B cell (primary cell): ENCODE measurements at places on chromosomes 11 and 22. TPM values are rescaled to one million over a fixed set of nuclear protein-coding genes. Genes with fewer than 3 reads are reported as not detected.

Gene GAS2
- 2.1 and 2.5 TPM in 2 replicates for polyA plus RNA-seq

DNA sequence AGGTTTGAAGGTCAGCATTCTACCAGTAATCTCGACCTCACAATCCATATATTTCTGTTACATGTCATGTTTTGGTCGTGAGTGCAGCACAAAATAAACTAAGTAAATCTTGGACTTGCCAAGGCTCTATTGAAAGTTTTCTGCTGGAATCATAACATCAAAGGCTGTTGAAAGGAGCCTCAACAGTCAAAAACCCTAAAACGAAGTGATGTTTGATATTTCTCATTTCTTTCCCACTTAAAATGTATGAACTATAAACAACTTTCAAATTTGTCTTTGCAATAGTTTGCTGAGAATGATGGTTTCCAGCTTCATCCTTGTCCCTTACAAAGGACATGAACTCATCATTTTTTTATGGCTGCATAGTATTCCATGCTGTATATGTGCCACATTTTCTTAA is 1118.5 kb downstream of the LRRC4C start:
- H3K4me1 ChIP-seq: no peaks in the 10 kb centered on the region
- no peak for DNase-seq
- no peaks in the 10 kb centered on the region for H3K36me3 ChIP-seq
- no peak overlapping the region for H3K4me3 ChIP-seq

GRCh38 chr11:128790196-128790595 is 76.9 kb downstream of the KCNJ1 start:
- H3K4me1 ChIP-seq: no peaks in the 10 kb centered on the region
- no peak overlapping the region for H3K4me3 ChIP-seq
- DNase-seq: no peak

Gene GCAT
- 0.15 TPM in 1 of 2 replicates, not detected in the other for polyA plus RNA-seq

DNA sequence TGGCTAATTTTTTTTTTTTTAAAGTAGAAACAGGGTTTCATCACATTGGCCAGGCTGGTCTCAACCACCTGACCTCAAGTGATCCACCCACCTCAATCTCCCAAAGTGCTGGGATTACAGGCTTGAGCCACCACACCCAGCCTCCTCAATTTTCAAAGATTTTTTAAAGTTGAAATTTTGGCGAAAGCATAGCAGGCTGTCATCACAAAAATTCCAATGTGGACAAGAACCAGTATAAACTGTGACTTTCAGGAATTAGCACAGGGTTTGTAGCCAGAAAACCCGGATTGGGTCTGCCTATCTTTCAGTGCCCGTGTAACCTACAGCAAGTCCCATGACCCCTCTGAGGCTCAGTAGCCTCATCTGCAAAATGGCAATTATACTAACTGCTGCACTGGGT is 80.2 kb downstream of the SGSM3 start:
- H3K4me3 ChIP-seq: peak overlapping the region; percentile 3
- H3K27me3 ChIP-seq: no peaks in the 10 kb centered on the region
- peaks cover 34% of the 10 kb centered on the region for H3K4me1 ChIP-seq
- peak overlapping the region; percentile 47 for H3K27ac ChIP-seq

Gene TPP1
- polyA plus RNA-seq: 118 and 133 TPM in 2 replicates

Gene SLC5A1
- polyA plus RNA-seq: not detected in 2 replicates

Gene NLRP6
- 0.92 and 1.4 TPM in 2 replicates for polyA plus RNA-seq

DNA sequence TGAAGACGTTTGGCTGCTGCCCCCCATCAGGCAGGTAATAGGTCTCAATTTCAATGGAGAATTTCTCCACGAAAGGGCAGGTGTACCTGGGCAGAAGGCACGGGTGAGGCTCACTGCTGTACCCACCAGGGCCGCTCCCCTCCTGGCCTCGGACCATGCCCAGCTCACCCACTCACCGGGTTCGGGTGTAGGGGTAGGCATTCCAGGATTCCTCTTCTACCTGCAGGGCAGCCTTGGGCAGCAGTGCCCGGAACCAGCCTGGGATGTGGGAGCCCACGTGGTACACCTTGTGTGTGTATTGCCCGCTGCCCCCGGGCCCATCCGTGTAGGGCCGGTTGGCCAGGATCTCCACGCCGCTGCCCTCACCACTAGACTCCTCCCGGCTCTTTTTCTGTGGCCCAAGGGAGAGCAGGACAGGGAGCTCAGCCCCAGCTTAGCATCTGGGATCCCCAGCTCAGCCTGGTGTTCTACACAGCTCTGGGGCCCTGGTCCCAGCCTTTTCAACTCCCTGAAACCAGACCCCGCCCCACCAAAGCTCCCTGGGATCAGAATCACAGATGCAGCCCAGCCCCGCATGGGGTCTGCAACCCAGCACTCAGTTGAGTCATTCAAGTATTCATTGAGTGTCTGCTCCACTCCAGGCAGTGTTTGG is 2.7 kb downstream of the PITPNM1 start:
- H3K27me3 ChIP-seq: no peaks in the 10 kb centered on the region
- no peak overlapping the region for H3K4me3 ChIP-seq
- no peak overlapping the region for H3K27ac ChIP-seq
- H3K4me1 ChIP-seq: peaks cover 32% of the 10 kb centered on the region
- DNase-seq: peak; percentile 8
- H3K36me3 ChIP-seq: no peaks in the 10 kb centered on the region

GRCh38 chr22:46299101-46299500 is 2.4 kb downstream of the GTSE1 start:
- peaks cover 18% of the 10 kb centered on the region for H3K4me1 ChIP-seq
- H3K4me3 ChIP-seq: no peak overlapping the region
- H3K27ac ChIP-seq: no peak overlapping the region
- DNase-seq: no peak

DNA sequence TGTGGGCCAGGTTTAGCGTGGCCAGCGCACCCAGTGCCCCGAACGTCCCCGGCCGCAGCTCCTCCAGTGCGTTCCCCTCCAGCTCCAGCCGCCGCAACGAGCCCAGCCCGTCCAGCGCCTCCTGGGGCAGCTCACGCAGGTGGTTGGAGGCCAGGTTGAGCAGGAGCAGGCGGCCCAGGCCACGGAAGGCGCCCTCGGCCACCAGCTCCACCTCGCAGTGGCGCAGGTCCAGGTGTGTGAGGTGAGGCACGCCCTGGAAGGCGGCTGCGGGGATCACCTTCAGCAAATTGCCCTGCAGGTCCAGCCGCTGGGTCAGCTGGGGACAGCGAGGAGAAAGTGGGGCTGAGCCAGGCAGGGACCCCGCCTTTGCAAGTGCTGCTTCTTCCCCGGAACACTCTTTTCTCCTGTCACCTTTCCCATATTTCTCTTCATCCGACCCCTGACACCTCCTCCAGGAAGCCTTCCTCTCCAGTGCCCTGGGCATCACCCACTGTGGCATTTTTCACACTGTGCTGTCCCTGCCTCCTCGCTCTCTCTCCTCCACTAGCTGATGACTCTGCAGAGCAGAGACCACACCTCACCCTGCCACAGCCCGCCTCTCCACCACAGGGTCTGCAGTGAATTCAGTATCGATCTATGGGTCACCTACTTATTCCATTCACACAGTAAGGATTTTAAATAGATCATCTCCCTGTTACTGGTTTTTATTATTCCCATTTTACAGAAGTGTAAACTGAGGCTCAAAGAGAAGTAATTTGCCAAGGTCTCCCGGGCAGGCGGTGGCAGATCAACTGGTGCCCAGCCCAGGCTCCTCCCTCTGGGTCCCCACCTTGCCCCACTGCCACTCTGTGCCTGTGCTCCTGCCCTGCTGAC is 1.9 kb downstream of the CHADL start:
- H3K27ac ChIP-seq: no peak overlapping the region
- no peaks in the 10 kb centered on the region for H3K36me3 ChIP-seq
- H3K4me1 ChIP-seq: peaks cover 10% of the 10 kb centered on the region
- H3K27me3 ChIP-seq: no peaks in the 10 kb centered on the region
- no peak for DNase-seq
- no peak overlapping the region for H3K4me3 ChIP-seq

DNA sequence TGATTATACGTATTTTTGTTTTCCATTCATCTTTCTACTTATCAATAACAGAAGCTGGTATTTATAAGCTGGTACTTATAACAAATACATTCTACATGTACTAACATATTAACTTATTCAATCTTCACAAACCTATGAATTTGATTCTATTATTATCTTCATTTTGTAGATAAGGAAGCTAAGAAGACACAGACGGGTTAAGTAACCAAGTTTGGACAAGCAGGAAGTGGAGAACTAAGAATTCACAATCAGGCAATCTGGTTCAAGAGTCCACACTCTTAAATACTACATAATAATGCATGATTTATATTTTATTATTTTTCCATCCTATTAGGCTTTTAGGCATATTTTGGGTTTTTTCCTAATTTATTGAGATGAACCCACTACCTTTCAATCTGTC is 25.0 kb downstream of the FCHSD2 start:
- H3K4me3 ChIP-seq: no peak overlapping the region
- H3K27ac ChIP-seq: no peak overlapping the region
- no peak for DNase-seq
- peaks cover 16% of the 10 kb centered on the region for H3K36me3 ChIP-seq
- H3K27me3 ChIP-seq: no peaks in the 10 kb centered on the region
- H3K4me1 ChIP-seq: peaks cover 55% of the 10 kb centered on the region

DNA sequence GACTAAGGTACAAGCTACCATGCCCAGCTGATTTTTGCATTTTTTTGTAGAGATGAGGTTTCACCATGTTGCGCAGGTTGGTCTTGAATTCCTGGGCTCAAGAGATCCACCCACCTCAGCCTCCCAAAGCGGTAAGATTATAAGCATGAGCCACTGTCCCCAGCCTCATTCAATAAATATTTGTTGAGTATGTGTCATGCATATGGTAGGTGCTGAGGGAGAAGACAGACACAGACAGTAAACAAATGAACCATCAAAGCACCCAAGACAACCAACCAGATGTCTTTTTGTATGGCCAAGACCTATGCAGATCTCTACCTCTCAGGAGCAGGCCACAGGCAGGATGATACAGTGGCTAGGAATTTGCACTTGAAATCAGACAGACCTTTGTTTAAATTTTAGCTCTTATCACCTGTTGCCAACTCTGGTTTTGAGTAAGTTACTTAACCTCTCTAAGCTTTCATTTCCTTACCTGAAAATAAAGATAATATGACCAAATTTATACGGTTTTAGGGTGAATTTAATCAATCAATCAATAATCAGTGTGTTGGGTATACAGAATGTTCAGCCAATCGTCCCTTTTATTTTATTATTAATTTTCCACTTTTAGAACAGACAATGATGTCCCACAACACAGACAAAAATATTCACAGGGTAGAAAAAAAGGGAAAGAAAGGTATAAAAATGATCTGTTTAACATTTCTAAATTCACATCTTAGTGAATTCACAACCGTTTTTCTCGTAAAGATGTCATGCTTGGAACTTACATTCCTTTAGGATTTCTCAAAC is 128.2 kb downstream of the SGSM3 start:
- no peak for DNase-seq
- H3K27me3 ChIP-seq: no peaks in the 10 kb centered on the region
- peaks cover 1% of the 10 kb centered on the region for H3K36me3 ChIP-seq
- H3K27ac ChIP-seq: no peak overlapping the region
- no peak overlapping the region for H3K4me3 ChIP-seq

Gene CPSF7
- 59.7 and 74.7 TPM in 2 replicates for polyA plus RNA-seq

DNA sequence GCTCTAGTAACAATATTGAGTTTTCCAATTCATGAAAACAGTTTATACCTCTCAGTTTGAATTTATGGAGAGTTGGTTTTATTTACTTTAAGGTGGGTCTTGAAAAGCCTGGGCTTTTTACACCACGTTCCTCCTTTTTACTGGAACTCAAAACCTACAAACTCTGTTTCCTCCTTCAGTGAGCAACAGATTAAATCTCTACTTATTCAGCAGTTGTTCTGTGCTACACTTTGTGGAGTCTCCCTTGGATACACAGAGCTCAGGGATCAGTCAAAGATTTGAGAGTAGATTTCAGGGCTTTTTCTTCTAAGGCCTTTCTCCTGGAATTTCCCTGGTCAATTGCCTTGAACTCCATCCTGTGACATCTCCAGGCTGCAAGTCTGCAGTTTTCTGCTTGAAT is 3.5 kb downstream of the NXPE1 start:
- no peaks in the 10 kb centered on the region for H3K4me1 ChIP-seq
- no peak overlapping the region for H3K27ac ChIP-seq
- no peak for DNase-seq
- H3K36me3 ChIP-seq: no peaks in the 10 kb centered on the region

GRCh38 chr11:3867209-3868091 is 12.0 kb downstream of the STIM1 start:
- peak overlapping the region; percentile 14 for H3K27ac ChIP-seq
- no peaks in the 10 kb centered on the region for H3K36me3 ChIP-seq
- DNase-seq: peak; percentile 52

DNA sequence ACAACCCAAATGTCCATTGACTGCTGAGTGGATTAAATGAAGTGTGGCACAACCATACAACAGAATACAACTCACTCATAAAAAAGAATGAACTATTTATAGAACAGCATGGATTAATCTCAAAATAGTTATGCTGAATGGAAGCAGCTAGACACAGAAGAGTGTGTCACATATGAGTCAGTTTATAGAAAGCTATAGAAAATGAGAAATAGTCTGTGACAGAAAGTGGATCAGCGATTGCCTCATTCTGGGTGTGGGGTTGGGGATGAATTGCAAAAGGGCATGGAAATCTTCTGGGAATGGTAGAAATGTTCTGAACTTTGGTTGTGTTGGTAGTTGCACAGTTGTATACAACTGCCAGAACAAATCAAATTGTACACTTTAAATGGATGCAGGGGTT is 37.4 kb downstream of the PRR5L start:
- H3K4me3 ChIP-seq: no peak overlapping the region
- no peaks in the 10 kb centered on the region for H3K27me3 ChIP-seq
- H3K4me1 ChIP-seq: no peaks in the 10 kb centered on the region
- no peak overlapping the region for H3K27ac ChIP-seq

Gene RAB39A
- 0.65 and 1.3 TPM in 2 replicates for polyA plus RNA-seq

DNA sequence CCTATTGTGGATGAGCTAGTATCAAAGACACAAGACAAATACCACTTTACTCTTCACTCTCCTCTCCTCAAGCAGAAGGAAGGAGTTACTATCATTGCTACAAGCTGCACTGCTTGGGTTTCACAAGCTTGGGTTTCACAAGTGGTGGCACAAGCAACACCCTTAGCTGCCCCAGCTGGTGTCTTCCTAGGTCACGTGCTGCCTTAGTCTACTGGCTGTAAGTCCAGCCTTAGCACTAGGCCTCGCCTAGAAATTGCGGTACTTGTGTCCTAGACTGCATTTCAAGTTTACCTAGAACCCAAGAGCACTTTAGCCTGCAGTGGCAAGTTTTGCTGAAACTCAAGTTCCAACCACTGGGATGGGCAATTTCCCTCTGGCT is 86.6 kb downstream of the EHF start:
- H3K36me3 ChIP-seq: no peaks in the 10 kb centered on the region
- no peak for DNase-seq
- no peak overlapping the region for H3K4me3 ChIP-seq
- H3K27me3 ChIP-seq: no peaks in the 10 kb centered on the region
- no peaks in the 10 kb centered on the region for H3K4me1 ChIP-seq
- H3K27ac ChIP-seq: no peak overlapping the region
